ENCODE measurements at places on chromosomes 6 and 20.
A peak's percentile ranks its signal among the peaks of the same experiment; 100 is the strongest.

- DNase-seq: no peak
These were observed 13.7 kb upstream of the UBE2V1 start for GRCh38 chr20:50126662-50127061.

DNA sequence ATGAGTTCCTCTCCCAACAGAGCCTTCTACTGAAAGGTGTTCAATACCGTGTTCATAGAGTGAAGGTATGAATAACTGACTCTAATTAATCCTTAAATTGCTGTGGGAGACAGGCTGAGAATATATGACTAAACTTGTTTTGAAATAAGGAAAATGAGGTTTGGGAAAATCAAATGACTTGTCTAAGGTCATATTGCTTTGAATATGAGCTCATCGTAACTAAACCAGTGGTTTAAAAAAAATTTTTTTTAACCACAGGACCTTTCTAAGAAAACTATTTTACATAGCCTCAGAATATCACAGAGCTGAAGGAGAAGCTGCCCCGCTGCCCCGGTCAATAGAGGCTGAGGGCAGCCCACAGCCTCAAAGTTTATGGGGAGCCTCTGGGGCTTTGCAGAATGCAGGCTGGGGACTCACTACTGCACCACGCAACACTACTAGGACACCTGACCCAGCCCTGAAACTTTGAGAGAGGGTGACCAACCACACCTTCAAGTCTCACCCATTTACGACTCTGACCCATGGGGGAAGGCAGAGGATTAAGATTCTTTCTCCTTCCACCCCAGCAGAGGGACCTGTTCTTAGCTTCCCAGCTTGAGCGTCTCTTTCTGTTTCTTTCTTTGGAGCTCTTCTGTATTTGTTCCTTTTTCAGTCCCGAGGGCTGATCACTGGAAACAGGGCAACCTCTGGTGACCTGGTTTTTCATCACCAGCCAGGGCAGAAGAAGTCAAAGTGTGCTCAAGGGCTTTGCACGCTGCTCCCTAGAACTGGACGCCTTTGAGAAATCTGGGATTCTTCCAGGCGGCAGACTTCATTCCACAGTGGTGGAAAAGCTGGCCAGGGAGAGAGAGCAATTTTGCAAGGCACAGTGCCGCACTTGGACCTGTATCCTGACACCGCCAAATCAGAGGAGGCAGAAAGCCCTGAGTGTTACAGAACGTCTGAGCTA, 220.2 kb downstream of the ATXN1 start:
- DNase-seq: peak; percentile 39

DNA sequence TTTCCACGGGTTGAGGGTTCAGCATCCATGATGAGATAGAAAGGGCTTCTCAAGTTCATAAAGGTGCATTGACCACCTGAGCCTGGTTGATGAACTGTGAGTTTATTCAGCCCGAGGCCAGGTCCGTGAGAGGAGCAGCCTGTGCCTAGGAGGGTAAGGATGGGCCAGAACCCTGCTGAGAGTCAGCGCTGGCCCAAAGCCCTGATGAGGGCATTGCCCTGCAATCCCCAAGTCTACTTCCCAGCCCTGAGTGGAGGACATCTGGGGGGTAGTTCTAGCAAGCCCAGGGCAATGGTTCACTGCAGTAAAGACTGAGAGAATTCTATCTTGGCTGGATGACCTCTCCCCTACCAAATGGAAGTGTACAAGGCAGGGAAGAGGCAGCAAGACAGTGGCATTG, 123.3 kb upstream of the NXT1 start:
- no peak for DNase-seq

DNA sequence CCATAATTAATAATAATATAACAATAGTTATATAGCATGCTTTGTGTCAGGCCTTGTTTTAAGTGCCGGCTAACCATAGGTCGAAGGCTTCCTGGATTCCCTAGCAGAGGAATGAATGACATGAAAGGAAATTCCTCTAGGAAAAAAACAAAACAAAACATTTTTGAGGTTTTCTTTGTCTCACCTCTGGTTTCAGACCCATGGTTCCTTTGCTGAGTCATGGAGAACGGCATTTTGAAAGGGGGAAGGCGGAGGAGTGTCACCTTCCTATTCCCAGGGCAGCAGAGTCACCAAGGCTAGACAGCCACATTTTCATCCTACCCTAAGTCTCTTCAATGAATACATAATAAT, 25.3 kb upstream of the CCND3 start:
- no peak for DNase-seq

GRCh38 chr20:49916146-49917002, 1.0 kb upstream of the SPATA2 start:
- no peak for DNase-seq

DNA sequence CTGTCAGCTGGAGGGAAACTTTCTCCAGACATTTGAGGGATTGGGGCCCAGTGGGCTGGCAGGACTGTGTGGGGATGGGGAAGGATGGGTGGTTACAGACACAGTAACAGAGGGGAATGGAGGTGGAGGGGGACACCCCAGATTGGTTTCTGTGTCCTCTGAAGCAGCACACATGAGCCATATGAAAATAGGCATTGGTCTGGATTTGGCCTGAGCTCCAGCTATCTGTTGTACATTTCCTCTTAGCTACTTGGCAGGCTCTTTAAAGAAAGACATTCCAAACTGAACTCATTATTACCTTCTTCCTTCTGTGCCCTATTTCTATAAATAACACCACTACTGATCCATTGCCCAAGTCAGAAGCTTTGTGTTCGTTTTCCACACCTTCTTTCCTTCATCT, 72.0 kb upstream of the PRL start:
- DNase-seq: no peak

- peak; percentile 30 for DNase-seq
These were observed 747.8 kb downstream of the MAFB start for GRCh38 chr20:39941245-39941644.

DNA sequence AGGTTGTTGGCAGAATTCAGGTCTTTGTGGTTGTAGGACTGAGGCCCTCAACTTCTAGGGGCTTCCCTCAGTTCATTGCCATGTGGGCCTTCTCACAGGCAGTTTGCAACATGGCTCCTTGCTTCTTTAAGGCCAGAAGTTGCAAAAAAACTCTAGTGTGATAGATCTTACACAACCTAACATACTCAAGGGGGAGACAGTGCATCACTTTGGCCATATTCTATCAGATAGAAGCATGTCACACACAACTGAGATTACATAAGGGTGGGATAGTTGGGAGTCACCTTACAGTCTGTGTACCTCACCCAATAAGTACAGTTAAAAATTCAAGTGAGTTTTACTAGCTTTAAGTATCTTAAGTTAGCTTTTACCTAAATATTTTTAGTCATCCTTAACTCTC, 1.6 kb downstream of the SIRPD start:
- no peak for DNase-seq

GRCh38 chr20:10603378-10603777, 70.4 kb downstream of the JAG1 start:
- DNase-seq: no peak

DNA sequence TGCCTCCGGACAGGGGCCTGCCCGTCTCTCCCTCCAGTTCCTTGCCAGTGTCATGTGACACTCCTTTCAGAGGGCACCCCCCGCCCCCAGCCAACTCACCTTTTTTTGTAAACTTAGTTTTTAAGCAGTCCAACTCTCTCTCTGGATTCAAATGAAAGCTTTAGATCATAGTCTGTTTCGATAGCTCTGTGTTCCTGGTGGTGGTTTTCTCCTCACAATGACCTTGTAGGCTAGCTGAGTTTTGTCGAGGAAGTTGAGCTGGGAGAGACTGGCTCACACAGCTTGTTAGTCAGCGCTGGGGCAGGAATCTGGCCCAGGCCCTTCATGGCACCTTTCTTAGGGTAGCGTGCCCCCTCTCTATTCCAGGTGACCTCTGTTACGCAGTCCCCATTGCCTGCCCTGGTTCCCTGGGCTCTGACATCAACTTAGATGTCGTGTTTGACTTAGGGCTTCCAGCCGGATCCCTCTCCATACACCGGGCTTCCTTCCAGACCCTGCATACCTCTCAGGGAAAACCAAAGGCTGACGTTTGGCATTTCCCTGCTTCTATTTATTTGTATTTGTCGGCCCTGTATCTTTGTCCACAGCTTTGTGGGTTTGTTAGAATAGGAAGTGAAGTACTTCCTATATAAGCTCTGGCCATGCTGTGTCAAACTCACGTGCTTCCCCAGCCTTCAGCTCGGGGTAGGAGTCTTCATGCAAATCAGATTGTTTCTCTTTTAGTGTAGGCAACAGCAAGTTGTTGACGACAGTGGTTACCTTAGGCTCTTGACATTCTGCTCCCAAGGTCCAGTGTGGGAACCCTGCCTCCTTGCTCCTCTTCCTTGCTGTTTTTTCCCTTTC, 12.7 kb downstream of the IGF2R start:
- DNase-seq: no peak

DNA sequence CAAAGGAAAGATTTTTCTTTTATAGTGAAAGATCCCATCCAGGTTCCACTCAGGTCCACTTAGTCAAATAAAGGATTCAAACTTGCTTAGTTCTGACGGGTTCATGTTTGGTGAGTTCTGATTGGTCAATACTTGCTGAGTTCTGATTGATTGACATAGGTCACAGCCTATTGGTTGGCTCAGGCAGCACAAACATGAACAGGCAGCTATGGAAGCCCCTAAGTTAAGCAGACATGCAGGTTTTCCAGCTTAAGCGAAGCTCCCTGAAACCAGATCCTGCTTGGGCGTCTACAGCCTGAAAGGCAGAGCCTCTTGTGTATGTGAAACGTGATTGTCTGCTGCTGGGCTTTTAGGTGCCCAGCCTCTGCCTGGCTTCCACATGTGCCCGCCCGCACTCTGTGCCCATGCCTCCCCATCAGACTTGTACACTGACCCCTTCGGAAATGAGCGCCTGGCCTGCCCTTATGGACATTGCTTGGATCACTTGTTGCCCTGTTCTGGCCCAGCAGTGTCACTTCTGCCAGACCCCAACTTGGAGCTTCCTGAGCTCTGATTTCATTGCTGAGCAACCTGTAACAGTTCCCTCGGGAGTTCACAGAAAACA, 45.4 kb upstream of the ECI2 start:
- no peak for DNase-seq

DNA sequence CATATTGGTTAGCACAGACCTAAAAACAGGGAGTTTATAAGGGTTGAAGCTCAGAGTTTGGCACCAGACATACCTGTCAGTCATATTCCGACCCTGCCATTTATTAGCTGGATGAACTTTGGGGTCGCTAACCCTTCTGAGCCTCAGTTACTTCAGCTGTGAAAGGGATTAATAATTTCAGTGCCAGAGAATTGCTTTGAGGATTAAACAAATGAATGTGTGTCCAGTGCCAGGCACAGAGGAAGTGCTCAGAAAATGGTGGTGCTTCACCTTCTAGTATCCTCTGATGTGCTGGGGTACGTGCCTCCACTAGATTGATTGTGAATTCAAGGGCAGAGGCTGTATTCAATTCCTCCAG, 4.1 kb upstream of the EPB41L1 start:
- no peak for DNase-seq

DNA sequence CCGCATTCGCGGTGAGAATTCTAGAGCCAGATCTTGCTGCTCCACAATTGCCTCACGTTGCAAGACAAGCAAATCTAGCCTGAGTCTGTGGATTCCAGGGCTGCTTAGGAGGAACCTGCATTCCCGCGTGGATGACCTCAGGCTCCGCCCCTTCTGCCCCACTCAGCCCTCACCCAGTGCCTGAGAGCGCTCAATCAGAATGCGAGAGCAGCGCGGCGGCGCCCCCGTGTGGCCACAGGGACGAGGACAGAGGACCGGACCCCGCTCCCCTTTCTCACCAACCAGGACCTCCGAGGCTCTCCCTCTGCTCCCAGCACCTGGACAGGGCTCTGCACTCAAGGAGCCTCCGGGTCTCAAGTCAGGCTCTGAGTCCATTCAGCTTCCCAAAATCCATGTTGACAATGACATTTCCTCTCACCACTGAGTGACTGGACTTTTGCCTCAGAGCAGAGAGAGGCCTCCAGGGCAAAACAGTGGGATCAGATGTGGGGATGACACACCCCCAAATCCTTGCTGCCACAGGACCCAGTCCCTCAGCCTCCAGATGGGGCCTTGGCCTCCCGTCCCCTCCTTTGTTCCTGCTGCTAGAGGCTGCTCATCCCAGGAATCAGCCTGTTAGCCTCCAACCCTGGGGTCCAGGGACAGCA, 52.0 kb downstream of the RPP21 start:
- DNase-seq: peak; percentile 66

- DNase-seq: peak; percentile 28
These were observed 114.2 kb upstream of the BEND6 start for GRCh38 chr6:56840467-56841380.

GRCh38 chr6:29656157-29656556, 735 bp upstream of the MOG start:
- no peak for DNase-seq

DNA sequence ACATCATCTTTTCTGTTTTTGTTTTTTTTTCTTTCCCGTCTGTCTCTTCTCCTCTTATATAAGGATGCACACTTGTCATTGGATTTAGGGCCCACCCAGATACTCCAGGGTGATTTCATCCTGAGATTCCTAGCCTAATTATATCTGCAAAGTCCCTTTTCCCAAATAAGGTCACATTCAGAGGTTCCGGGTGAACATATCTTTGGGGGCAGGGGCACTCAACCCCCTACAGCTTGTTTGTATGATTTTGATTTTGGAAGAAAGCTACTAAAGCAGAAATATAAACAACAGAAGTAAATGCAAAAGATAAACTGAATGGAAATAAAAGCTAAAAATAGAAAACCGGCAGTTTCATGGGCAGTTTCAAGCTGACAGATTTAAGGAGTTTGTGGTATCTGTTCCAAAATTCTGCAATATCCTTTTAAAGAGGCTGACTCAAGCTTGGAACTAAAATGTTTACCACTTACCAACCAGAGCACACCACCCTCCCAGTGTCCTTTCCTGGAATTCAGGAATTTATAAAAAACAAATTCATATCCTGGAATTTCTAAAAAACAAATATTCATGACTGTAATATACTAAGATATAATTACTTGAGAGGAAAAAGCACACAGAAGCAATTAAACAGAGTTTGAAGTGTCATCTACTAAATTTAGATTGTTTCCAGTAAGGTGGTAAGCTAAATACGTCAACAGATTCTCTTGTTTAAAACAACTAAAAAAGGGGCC, 100.0 kb upstream of the CARMIL1 start:
- no peak for DNase-seq

DNA sequence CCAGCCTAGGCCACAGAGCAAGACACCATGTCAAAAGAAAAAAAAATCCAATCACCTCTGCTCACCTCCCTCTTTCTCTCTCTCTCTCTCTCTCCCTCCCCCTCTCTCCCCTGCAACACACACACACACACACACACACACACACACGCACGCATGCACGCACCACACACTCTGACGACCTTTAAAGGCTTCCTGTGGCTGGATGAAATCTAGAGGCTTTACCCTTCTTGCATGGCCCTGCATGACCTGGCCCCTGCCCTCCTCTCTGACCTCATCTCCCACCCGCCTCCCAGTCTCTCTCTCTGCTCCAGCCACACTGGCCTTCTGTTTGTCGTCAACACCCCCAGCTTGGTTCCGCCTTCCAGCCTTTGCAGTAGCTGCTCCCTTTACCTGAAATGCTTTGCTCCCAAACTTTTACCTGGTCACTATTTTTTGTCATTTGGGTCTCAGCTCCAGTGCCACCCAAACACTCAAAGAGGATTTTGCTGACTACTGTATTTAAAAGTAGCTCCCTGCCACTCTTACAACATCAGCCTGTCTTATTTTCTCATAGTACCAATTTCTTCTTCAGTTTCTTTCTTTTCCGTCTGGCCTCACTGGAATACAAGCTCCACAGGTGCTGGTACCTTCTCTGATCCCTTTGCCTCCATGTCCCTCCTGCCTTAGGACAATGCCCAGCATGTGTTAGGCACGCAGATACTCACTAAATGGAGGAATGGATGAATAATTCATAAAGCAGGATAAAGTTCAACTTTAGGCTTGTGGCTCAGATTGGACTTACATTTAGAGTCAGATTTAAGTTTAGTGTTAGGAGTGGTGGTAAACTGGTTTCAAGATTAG, 4.3 kb upstream of the LTA start:
- DNase-seq: no peak
